ENCODE measurements at places on chromosomes 12 and 14.

DNA sequence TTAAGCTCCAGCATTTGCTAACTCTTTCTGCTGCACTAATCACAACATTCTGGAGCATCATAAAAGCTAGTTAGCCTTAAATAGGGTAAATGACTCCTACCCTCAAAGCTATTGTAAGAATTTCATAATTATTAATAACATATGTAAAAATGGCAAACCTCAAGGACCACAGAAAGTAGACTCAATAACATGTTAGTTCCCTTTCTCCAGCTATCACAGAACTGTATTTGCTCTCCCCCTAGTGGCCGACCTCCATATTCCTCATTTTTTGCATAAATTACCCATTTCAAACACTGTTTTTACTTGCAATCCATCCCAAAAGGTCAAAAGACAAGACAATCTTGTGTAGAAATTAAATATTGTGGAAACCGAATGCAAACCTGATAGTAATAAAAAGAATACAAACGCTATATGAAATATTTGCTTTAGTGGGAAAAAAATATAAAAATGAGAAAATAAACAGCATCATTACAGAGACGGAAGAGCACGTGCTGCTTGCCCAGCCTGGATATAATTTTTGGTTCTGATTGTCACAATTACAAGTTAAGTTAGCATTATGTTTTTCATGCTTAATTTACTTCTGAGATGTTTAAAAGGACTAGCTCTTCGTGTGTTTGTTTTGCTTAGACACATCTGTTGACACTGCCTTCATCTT, 97.9 kb downstream of the RERGL start:
- DNase-seq, result no peak

- DNase-seq, result no peak
Measured at GRCh38 chr14:23441076-23441475, 5.6 kb upstream of the MYH7 start.

- no peak for DNase-seq
Measured at GRCh38 chr12:97560350-97560749, 97.7 kb downstream of the RMST start.

- no peak for DNase-seq
Measured at GRCh38 chr12:81692008-81692407, 67.1 kb downstream of the PPFIA2 start.

DNA sequence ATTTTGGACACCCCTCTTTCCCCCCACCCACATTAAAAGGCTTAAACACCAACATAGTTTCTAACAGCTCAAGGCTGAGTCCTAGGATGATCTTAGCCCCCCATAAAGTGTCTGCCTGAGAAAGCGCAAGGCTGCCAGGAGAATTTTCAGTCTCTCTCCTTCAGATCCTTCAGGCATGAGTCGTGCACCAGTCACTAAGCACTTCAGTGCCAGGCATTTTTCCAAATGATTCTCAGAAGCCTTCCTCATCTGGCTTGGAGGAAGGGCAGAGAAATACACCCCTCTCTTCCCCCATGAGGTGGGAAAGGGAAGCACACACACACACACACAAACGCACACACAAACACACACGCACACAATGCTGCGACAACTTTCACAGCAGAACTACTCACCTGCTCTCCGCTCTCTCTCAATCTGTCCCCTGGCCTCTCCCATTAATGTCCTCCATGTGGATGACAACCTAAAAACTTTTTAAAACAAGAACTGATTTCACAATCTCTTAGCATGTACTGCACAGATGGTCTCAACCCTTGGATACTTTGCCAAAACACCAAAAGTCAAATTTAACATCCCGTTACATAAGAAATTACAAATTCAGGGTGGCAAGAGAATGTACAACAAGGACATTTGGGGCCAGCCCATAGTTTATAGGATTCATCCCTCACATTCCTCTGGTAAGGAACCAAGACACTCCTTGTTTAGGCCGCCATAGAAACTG, 49.8 kb downstream of the CKAP4 start:
- DNase-seq, result no peak

- DNase-seq, result no peak
Measured at GRCh38 chr14:61315313-61315712, 6.1 kb upstream of the PRKCH start.

DNA sequence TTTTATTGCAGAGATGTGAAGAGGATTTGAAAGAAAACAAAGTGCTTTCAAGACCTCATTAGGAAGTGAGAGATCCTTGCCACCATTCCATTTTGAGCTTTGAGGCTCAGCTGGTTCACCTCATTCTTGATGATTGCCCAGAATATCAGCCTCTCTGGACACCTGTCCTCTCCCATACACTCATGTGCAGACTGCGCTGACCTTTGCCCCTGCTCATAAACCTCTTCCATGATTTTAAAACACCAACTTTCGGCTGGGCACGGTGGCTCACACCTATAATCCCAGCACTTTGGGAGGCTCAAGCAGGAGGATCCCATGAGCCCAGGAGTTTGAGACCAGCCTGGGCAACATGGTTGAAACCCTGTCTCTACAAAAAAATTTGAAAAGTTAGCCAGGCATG, 8.9 kb downstream of the COX14 start:
- DNase-seq, result no peak

- no peak for DNase-seq
Measured at GRCh38 chr14:24427537-24428508, 1.6 kb downstream of the CBLN3 start.

DNA sequence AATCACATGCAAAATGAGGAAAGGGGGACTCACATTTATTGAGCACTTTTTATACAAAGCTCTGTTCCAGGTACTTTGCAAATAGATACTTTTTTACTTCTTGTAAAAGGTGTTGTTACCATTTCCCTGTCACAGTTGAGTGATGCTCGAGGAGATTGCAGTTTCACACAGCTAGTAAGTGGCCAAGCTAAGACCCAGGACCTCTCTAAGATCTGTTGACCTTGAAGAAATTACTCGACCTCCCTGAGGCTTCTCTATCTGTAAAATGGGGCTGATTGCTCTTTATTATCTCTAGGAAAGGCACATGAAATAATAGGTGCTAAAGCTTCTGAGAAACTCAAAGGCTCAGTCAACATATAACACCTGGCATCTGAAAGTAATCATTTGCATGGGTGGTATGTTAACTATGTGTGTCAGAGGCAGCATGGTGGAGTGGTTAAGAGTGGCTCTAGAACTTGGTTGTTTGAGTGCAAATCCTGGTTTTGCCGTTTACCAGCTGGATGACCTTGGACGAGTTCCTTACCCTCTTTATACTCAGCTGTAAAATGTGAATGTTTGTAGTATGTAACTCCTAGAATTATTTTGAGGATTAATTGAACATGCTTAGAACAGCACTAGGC, 41.5 kb downstream of the IFT81 start:
- no peak for DNase-seq

- no peak for DNase-seq
Measured at GRCh38 chr14:75433631-75434071, 5.8 kb downstream of the JDP2 start.

GRCh38 chr14:63076488-63076887, 31.2 kb upstream of the KCNH5 start:
- DNase-seq, result no peak

- DNase-seq, result no peak
Measured at GRCh38 chr12:67742461-67742860, 93.9 kb downstream of the DYRK2 start.

DNA sequence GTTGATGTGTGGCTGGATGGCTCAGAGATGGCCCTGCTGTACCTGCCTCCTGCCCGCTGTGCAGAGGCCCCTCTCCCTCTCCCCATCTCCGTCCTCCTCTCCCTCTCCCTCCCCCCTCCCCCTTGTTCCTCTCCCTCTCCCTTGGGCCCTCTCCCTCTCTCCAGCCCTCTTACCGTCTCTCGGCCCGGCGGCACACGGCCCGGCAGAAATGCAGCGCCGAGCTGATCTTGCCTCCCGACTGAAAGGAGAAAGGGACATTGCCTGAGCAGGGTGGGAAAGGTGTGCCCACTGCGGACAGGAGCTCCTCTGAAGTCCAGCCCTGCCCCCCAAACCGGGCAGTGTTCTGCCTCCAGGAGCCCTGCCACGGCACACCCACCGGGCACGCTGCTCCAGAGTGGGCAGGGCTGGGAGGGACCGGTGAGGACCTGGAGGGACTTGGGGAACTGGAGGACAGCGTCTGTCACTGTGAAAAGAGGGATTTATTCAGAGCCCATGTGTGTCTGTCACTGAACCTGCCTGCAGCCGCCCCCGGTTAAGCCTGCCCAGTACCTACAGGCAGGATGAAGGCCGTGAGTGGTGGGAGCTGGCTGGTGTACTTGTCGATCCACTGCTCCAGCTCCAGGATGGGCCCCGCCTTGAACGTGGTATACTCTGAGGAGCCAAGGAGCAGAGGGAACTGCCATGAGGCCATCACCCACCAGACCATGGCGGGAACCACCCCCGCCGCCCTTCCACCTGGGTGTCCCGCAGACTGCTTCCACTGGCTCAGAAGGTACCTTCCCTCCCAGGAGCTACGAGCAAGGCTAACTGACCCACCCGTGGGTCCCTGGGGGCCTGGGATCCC, 12.2 kb downstream of the MMAB start:
- no peak for DNase-seq

- no peak for DNase-seq
Measured at GRCh38 chr14:60575008-60575407, 66.1 kb downstream of the SIX6 start.

DNA sequence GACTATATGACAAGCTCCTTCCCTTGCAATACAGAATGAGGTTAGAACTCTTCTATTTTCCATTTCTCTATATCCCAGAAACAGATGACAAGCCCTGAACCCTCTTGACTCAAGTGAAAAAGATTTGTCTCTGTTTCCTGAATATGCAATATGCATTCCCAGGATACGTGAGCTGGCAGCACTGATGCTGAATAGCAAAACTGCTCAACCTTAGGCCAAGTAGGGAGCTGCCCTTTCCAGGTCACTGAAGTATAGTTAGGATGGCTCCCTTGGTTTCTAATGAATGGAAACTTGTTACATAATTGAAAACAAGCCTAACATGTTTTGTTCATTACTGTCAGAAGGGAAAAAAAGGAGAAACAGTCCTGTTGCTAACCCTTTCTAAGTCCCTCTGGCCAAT, 47.9 kb upstream of the PLEKHG7 start:
- no peak for DNase-seq

DNA sequence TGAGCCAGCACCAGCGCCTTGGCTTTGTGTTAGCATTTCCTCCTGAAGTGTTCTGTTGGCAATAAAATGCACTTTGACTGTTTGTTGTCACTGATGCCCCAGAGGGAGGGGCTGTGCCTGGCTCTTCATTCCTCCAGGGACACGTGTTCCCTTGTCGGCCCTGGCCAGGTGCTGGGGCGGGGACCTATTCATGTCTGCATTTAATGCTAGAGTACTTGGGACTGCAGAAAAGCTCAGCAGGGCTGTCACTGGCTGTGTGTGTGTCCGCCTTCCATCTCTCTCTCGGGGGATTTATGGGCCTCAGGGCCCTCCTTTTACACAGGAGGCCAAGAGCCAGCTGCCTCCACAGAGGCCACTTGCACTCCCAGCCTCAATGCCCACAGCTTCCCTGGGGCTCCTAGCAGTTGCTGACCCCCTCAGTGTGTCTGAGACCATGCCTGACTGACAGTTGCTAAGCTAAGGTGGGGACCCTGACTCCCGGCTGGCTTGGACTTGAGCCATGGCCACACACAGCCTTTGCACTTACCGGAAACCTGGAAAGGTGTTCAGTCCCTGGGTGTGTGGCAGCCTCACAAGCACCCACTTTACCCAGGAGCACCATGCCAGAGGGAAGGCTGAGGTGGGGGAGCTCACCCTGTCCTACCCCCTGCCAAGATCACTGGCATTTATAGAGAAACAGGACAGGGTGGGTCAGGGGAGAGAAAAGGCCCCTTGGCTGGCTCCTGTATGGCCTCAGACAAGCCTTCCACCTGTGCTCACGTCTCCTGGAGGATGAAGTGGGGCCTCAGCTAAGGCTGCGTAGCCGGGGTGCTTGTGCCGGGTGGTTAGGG, 27.8 kb downstream of the HIP1R start:
- DNase-seq, result no peak

GRCh38 chr12:6722863-6723262, 983 bp upstream of the COPS7A start:
- no peak for DNase-seq

GRCh38 chr14:63510538-63510937, 32.6 kb downstream of the PPP2R5E start:
- no peak for DNase-seq

GRCh38 chr14:70061108-70061507, 127.6 kb downstream of the SLC8A3 start:
- no peak for DNase-seq

DNA sequence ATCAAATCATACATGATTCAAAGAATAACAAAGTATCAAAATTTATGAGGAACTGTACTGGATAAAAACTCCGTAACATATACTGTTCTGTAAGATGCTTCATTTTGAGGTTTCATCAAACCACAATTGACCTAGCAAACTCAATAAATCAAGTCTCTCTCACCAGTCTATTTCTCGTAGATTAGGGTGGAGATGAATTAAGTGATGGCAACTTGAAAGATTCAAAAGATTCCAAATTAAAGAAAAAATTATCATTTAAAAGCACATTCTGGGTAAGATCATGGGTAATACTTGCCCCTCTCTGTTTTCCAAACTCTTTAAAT, 74.4 kb downstream of the PAPLN start:
- DNase-seq, result no peak

DNA sequence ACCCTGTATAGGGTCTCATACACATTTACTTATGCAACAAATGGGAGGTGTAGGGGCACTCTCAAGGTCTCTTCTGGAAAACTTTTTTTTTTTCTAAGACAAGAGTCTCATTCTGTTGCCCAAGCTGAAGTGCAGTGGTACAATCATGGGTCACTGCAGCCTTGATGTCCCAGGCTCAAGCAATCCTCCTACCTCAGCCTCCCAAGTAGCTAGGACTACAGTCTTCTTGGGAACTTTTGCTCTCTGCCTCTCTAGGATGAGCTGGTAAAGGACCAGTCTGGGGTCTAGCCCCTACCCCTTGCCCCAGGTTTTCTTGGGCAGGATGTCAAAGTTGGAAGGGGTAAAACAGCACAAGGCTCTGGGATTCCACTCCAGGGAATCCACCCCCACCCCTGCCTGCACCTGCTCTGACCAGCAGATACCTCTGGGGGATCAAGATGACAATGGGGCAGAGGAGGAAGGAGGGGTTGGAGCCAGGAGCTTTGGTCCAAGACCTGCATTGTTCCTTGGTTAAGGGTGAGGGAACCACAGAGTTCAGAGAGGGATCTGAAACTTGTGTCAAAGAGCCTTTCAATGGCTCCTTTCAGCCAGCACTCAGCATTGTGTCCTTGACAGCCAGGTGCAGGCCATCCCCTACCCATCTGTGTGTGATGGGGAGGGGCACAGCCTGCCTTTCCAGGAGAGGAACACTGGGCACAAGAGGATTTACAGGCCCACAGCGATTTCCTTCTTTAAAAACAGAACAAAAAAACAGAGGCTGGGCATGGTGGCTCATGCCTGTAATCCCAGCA, 12.2 kb downstream of the CTDSP2 start:
- DNase-seq, result no peak

- no peak for DNase-seq
Measured at GRCh38 chr14:76100236-76100635, 51.5 kb upstream of the GPATCH2L start.

DNA sequence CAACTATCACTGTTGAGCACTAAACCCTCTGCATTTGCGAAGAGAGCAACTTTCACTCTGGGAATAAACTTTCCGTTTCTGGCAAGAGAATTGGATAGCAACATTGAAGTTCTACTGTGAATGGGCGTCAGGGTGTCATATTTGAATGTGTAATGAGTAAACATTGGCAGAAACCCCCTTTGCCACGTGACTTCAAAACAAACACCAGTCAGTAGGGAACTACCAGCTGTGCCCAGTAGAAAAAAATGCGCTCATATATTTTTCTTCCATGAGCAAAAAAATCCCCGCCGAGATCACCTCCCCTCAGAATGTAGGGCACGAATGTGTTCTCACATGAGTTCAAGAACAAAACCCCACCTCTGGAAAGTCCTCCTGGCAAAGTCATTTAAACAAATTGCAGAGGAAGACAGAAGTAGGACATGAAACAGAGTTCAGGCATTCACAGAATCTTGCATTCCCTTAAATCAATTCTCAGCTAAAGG, 80.6 kb downstream of the BTG1 start:
- no peak for DNase-seq
